ENCODE measurements at places on chromosomes 7 and 10.

- DNase-seq: no peak
These were observed 17.7 kb downstream of the CCL24 start for GRCh38 chr7:75795831-75796285.

- DNase-seq: no peak
These were observed 121.9 kb downstream of the RAB11FIP2 start for GRCh38 chr10:117924820-117925219.

- DNase-seq: no peak
These were observed 50.3 kb downstream of the PALD1 start for GRCh38 chr10:70528741-70529362.

GRCh38 chr7:77827999-77828398 is 29.4 kb downstream of the PHTF2 start:
- DNase-seq: no peak

GRCh38 chr7:76394957-76395356 is 14.5 kb downstream of the SSC4D start:
- no peak for DNase-seq

DNA sequence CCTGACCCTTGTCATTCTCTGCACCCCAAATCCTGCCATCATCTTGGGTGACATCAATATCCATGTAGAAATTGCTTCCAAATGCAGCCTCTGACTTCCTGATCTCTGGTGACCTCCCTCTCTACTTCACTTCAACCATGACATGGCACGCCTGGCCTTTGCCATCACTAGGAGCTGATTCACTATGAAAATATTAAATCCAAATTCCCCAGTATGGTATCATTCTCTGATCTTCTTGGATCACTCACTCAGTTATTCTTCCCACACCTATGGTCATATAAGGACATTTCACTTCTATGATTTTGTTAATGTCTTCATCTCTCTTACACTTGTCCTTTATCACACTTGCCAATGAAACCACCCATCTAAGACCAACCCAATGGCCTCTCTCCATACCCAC is 73.7 kb upstream of the ODAD2 start:
- DNase-seq: no peak

DNA sequence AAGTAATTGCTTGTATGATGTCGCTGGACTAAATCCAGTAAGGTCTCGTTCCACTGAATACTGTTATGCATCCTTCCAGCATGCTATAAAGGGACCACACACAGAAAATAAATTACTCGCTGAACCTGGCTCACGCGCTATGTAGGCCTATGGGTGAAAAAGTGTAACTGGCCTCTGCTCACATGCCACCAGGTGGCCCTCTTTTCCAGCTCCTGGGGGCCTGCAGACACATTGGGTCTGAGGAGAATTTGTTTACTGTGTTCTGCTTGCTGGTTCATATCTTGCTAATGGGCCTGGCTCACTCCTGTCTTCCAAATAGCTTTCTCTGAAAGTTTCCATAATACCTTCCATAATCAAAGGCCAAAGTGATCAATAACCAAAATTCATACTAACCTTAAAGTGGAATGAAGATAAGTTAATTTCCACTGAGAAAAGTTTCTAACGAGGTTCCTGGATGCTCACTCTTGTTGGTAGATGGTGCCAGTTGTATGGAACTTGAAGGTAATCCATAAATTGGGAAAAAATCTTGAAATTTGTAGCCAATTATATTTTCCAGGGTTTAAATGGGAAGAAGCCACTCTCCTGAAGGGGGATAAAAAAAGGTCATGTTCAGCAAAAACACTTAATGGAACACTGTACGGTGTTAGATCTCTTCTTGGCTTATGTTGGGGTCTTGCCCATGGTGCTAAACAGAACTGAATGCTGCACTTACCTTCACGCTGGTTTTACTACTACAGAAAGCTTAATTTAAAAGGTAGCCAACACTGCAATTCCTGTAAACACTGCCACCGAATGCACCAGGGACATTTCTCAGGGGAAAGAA is 27.0 kb upstream of the ZPBP start:
- DNase-seq: peak; percentile 21

DNA sequence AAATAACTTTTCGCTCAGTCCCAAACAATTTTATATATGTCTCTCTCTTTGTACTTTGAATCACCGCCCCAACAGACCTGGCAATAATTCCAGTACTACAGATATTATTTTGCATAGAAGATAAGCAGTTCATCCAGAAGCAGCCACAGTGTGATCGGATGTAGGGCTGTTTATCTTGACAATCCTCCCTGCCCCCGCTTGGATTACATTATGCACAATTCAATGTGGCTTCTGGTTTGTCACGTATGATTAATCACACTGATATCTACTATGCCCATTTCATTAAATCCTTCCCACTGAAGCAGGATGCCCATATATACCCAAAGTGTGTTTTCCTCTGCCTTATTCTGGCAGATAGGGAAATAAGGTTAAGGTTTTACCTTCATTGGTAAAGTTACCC is 115.2 kb downstream of the PDE1C start:
- no peak for DNase-seq
